HT-29 (cell line): ENCODE measurements at places on chromosomes 4 and X.
A peak's percentile ranks its signal among the peaks of the same experiment; 100 is the strongest.

DNA sequence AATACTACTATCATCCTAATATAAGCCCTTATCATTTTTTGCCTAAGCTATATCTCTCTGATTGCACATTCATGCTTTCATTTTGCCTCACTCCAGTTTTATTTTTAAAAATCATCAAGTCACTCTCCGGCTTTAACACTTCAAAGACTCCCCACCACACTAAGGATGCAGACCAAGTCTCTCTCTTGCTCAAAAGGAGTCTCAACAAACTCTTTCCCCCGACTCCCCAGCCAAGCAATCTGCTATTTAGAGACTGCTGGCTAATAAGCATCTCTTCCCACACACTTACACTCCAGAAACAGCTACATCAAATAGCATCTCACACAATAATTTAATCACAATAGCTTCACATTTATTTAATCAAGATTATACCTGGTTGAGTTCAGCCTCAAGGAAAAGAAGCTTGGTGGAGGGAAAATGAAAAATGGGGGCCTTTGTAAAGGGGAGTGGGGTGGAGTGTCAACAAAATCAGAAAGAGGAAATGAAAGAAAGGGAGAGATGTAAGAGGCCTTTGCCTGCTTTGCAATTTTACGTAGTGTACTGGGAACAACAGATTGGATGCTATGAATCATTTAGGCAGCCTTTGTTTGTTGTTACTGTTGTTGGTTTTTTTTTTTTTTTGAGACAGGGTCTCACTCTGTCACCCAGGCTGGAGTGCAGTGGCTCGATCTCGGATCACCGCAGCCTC is 104.1 kb upstream of the MCF2 start:
- no peak for DNase-seq

DNA sequence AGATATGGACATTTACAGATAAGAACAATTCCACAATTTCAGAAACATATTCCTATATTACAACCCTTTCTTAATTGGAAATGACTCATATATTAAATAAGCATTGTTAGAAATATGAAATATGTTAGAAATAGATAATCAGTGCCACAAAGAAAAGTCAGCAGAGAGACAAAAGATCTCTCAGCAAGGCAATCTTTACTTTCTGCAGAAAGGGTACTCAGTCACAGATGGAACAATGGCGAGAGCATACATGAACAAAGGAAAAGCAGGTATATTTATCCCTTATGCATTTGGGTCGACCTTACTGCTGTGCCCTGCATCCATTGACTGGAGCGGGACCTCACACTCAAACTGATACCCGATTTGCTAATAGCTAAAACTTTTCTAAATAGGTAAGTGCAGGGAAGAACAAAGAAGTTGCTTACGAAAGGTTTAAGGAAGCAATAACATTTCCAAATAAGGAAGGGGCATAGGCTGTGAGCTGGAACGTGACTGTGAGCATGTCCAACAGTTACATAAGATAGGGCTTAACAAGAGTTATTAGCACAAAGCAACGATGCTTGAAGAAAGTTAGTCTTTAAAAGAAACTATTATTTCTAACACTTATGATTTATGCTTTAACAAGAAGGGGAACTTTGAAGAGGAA is 40.8 kb downstream of the MGARP start:
- DNase-seq = no peak

- DNase-seq = no peak
These were observed 72.6 kb upstream of the TET2 start for GRCh38 chr4:105074097-105074496.

DNA sequence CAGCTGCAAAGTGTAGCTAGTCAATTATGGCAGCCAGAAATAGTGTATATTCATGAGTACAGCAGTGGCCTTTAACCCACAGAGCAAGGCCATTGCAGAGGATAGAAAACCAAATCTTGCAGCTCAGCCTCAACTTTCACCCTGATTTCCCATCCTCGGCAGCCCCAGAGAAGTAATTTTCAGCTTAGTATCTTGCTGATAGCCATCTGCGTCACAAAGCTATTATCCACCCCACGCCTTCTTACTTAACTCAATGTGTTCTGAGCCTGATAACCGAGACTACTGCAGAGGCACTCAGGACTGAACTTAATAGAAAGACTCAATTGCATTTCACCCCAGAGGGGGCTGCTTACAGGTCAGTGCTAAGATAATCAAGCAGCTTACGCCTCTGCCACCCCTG is 174.5 kb upstream of the MAOA start:
- no peak for DNase-seq

GRCh38 chr4:103008875-103009729 is 10.4 kb downstream of the SLC9B1 start:
- DNase-seq = peak; percentile 88

DNA sequence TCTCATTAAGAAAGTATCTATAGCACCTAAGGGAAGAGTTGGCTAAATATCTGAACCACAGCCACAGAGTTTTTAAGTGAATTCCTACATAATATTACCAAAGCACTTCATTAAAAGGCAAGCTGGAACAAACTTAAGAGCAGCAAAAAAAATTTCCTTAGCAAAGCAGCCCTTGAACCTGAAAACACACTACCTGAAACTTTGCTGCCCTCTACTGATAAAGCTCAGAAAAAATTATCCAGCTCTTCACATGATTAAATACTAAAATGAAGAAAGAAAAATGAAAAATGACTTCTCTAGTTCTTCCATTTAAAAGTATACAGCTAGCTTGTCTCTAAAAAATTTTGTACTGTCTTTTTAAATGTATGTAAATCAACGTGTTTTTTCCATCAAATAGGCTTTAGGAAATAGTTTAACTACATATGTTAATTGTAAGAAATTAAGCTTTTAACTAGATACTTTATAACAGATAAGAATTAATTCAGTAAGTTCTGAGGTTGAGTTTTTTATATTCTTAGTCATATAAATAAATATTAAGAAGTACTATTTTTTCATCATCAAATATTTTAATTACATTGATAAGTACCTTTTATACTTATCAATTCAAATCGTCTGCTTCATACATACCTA is 156.1 kb downstream of the STPG2 start:
- DNase-seq = peak; percentile 32

- no peak for DNase-seq
These were observed 207.1 kb upstream of the NHS start for GRCh38 chrX:17167915-17168314.

GRCh38 chrX:25015486-25016360 is at the start of gene ARX:
Gene ARX (minus strand): TSS chrX:25015965. CDS start chrX:25015737, 228 bp downstream.
- no peak for DNase-seq

DNA sequence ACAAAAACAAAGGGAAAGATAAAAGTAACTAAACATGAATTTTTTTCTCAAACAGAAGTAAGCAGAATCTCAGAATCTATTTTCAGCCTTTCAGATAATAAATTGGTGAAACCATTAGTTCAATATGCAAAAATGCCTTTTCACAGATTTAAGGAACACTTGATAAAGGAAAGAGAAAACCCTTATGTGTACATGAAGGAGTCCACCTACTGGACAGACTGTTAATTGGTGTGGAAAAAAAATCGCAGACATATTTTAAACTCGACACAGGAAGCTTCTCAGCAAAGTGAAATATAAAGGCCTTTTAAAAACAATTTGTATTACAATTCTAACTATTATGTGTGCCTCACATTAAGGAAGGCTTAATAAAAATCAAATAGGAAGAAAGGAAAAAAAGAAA is 22.3 kb downstream of the COX7B2 start:
- DNase-seq = peak; percentile 33

DNA sequence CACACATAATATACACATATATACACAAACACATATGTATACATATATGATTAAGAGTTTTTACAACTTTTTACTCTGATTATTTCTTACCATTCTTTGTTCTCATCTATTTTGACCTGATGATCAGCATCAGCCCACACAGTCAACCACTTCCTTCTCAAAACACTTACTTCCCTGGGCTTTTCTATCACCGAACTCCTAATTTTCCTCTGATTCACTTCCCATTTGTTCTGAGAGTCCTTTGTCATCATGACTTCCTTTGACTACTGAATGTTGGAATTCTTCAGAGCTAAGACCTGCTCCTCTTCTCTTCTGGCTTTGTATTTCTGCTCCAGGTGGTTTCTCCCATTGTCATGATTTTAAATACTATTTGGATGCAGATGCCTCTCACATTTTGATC is 209.5 kb upstream of the AFF2 start:
- no peak for DNase-seq

DNA sequence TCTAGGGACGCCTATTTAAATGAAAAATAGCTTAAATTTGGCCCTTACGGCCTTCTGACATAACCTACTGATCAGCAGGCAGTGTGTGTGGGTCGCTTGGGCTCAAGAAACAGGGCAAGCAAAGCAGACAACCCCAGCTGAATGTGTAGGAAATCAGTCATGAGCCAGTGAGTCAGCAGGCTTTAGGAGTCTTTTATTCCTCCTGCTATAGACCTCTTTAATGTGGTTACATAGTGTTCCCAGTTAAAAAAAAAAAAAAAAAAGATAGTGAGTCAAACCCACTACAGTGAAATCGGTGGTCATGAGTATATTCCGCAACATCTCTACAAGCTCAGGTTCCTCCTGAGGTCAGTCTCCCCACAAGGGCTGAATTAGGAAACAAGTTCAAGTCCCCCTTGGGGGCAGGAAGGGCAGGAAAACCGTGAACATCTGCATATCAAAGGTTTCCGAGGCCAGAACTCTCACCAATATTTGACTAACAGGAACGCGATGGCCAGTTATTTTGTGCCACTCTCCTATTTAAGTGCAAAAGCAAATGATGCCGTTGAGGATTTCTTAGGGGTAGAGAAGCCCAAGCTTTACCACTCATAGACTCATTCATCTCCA is 32.7 kb downstream of the ACSL1 start:
- DNase-seq = no peak

DNA sequence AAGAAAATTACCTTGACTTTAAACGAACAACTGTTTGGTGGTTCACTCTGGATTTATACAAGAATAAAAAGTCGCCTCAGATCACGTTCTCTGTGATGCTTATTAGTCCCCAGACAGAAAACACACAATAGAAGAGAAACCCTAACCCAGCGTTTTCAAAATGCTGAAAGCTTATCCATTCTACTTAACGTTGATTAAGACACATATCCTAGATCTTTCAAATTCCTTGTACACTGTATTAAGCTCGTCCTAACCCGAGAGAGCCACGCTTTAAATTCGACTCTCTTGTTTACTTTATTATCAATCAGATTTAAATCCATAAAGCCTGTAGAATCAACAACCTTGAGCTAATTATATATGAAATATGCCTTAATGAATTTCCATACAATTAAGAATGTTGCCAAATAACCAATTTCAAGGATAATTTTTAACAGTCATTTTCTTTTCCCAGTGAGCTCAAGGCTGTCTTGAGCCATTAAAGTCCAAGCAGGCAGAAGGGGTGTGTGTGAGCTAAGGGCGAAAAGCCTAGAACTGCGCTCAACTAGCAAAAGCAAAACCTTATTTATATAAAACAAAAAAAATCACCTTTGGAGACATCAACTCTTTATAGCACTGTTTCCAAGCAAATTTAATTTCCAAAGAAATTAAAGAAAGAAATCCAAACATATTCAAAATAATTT is 981 bp upstream of the PITX2 start:
- peak; percentile 21 for DNase-seq

DNA sequence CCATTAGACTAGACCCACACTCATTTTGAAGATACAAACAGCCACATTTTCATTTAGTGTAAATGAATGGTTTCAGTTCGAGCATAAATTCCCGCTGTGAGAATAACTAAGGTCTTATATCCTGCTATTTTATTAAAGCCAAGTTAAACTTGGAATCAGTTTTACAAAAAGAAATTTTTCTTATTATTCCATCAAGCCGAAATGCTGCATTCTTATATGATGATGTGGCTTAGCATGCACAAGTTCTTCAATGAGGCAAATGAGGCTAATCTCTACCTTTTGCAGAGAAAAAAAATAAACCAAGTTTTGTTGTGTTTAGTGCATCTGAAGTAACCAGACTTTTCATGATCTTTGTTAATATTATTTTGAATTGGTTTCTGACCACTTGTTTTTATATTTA is 953.9 kb upstream of the PCDH10 start:
- no peak for DNase-seq

- DNase-seq = no peak
These were observed 539.8 kb upstream of the SLIT2 start for GRCh38 chr4:19711871-19712270.

- no peak for DNase-seq
These were observed 161.6 kb downstream of the NPNT start for GRCh38 chr4:106056914-106057313.

GRCh38 chrX:69387567-69388487 is 116.3 kb upstream of the NALF2 start:
- peak; percentile 81 for DNase-seq

GRCh38 chrX:39336671-39337311 is 535.5 kb downstream of the MID1IP1 start:
- DNase-seq = no peak

- DNase-seq = no peak
These were observed 2.4 kb downstream of the RHOH start for GRCh38 chr4:40199179-40199670.

- DNase-seq = peak; percentile 59
These were observed 622.1 kb downstream of the SPRY1 start for GRCh38 chr4:124018383-124019317.

DNA sequence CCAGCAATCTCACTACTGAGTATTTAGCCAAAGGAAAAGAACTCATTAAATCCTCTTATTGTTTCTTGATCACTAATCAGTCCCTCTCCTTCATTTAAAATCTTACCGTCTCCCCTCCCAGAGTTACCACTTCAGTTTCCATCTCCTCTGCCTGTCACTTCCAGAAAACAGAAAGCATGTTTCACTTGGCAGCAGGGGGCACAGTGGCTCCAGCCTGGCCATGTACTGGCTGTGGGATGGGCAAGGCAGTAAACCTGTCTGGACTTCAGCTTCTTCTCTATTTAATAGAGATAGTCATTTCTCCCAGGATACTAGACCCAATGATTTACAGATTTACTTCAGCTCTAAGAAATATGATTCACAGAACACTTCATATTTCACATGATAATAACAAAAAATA is 63.2 kb downstream of the CD40LG start:
- peak; percentile 29 for DNase-seq

DNA sequence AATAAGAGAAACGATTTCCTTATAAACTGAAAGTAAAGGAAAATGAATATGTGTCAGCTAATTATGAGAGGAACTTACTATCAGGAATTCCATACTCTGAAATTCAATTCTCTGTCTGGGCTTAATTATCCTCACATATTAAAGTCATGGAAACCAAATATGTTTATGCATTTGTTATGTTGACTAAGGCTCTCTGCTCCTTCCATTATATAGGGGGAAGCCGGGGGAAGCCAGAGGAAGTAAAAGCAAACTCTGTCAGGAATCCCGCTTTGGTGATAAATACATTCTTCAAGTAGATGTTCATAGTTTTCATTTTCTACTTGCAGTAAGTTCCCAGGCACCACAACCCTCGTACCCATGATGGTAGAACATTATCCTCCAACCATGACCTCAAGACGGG is 142.8 kb upstream of the VCX2 start:
- DNase-seq = no peak
